ENCODE measurements at places on chromosomes 11 and 22.

- no peak for DNase-seq
Observed at GRCh38 chr22:32444068-32444467, 20.2 kb downstream of the BPIFC start.

DNA sequence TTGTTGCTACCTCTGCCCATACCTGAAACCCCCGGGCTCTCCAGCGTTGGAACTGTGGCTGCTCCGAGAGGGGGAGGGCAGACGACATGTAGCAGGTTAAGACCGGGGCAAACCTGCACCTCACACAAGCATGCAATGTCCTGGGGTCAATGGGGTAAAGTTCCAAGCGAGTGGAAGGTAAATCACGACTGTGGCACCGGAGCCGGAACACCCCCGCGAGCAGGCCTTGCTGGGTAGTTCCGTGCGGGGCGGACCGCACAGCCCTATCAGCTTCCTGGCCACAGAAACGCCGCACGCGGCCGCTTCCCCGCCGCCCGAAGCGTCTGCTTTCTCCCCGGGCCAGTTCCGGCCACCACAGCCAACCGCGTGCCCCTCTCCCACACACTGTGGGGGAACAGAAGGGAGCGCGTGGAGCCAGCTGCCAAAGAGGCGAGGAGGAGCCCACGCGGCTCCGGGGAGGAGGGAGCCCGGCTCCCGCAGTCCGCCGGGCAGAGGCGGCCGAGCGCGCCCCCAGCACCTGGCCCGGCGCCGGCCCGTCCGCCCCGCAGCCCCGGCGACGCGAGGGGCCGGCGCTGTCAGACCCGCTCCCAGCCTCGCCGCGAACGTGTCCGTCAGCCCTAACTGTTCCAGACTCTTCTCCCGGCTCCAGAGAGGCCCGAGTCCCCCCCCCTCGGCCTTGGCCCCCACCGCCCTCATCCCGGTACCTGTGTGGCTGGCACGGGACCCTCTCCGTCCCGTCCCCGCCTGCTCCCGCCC, 1.6 kb downstream of the SPTBN2 start:
- peak; percentile 15 for DNase-seq

DNA sequence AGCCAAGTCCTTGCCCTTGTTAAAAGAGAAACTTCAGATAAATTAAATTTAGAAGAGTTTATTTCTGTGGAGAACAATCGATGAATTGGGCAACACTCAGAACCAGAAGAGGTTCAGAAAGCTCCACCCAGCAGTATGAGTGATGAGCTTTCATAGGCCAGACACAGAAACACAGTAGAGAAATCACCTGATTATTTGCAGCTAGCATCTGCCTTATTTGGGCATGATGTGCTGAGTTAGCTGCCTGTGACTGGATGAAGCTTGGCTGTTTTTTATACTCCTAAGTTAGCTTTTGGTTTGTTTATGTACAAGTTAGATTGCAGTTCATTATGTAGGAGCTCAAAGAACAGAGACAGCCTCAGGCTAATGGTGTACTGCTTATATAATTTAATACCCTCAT, 269.5 kb upstream of the SESN3 start:
- DNase-seq, result no peak

DNA sequence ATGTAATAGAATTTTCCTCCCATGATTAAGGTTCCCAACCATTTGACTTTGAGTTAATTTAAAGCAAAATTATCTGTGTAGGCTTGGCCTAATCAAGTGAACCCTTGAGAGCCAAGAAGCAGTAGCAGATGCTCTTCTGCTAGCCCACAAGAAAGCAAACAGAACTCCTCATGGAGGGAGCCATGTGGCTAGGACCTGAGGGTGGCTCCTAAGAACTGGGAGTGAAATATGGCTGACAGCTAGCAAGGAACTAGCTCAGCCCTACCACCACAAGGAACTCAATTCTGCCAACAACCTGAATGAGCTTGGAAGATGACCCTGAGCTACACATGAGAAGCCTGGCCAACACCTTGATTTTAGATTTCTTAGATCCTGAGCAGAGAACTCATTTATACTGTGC, 167.7 kb downstream of the WNT11 start:
- DNase-seq, result no peak

DNA sequence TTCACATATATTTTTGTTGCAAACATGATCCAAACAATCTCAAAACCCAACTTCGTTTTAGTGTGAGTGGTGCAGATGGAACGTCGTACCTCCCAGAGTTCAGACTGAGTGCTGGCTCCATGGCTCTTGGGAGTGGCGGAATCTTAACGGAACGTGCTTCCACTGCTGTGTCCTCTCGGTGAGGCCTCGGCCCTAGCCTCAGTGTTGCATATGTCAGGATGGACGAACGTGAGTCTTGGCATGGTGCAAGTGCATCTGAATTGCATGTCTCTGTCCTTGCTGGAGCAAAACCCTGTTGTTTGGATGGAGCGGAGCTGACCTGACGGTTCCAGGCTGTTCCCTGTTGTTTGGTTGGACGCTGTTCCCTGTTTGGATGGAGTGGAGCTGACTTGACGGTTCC, 306.8 kb downstream of the TBC1D22A start:
- no peak for DNase-seq

- DNase-seq, result no peak
Observed at GRCh38 chr11:35064114-35064800, 74.7 kb upstream of the CD44 start.

DNA sequence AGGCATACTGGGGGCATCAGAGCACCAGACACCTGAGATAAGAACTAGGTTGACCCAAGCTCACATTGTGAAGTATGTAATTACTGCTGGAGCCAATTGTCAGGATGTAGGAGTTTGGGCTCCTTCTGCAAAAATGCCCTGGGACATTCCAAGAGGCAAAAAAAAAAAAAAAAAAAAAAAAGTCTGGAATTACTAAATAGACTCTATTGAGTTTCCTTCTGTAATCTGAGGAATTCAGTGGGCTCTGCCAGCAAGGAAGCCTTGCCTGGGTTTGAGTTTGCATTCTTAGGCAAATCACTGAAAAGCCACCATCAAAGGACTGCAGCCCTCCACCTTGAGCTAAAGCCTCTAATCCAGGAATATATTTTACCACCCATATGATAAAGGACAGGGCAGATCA, 8.0 kb upstream of the CAVIN3 start:
- DNase-seq, result no peak

- no peak for DNase-seq
Observed at GRCh38 chr11:35098855-35099254, 40.1 kb upstream of the CD44 start.

DNA sequence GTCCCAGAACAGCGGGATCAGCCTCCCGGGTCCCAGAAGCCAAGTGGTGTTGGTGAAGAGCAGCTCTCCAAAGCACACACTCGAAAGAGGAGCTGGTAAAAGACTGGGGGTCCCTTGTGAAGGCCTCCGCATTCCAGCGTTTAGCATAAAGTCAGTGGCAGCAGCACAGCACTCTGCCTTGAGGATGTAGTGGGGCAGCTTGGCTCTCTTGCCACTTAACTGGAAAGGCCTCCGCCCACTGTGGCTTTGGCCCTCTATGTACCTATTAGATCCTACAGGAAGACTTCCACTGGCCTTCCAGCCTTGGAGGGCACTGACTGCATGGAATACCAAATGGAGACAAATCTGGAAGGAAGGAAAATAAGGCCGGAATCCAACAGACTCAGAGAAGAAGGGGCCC, 1455.3 kb downstream of the BRD1 start:
- DNase-seq, result no peak

DNA sequence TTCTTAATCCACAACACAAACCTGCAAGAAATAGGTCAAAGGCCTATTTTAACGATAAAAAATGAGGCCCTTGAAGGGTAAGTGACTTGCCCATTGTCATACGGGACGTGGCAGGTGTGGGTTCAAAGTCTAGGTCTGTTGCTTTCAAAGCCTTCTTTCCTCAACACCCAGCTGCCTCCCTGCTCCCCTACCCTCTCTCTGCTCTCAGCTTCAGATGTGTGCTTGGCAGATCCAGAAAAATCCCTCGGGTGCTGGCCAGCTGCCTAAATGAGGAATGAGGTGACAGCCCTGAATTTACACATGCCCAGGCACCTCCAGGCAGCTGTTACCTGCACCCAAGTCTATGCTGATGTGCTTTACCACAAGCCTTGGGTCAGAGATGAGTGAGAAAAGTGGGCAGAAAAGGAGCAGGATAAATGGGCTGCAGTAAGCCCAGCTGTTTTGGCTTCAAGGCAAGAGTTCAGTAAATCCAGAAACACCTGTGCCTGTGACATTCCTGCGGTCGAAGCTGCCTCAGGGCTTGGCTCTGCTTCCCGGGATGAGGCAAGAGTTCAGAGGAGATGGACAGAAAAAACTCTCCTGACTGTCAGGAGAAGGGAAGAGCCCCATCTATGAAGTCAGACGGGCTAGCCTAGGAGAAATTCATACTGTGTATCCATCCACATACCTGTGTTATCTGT, 49.9 kb upstream of the LDLRAD3 start:
- no peak for DNase-seq

DNA sequence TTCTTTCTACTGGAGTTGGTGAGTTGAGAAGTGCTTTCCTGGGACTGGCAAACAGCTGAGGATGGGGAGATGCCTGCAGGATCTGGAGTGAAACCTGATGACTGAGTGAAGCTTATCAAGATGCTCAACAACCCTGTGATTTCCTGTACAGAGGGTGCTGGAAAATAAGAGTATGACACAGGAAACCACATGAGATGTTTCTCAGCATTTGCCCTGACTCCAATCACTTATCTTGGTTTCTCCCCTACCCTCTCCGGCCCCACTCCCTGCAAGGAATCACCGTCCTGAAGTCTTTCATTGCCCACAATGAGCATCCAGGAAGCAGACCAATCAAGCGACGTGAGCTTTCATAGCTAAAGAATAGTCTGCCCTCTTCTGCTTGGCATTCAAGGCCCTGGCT, at the start of gene MRGPRX2:
TSS of gene MRGPRX2 (minus strand) at position 89 of the 400 bp plus-strand sequence. CDS start 4,315 bp downstream, outside the sequence.
- no peak for DNase-seq

GRCh38 chr11:20611892-20612291, 12.5 kb downstream of the SLC6A5 start:
- no peak for DNase-seq

GRCh38 chr22:26259510-26259909, 90.2 kb downstream of the SEZ6L start:
- DNase-seq, result no peak

DNA sequence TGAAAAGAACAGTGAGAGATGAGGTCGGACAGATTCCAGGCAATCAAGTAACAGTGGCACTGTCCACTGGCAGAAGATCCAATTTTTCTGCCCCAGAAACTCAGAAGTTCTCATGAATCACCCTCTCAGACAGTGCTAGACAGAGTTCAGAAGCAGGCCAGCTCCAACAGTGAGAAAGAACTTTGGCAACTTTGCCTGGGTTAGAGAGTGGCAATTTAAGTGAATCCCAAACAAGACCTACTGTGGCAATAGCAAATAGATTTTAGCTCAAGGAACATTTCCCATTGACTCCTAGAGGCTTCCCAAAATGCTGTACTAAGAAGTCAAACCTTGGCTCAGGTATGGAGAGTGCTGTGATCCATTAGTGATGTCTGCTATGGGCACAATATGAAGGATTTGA, 12.3 kb downstream of the CD44 start:
- DNase-seq, result peak; percentile 10

DNA sequence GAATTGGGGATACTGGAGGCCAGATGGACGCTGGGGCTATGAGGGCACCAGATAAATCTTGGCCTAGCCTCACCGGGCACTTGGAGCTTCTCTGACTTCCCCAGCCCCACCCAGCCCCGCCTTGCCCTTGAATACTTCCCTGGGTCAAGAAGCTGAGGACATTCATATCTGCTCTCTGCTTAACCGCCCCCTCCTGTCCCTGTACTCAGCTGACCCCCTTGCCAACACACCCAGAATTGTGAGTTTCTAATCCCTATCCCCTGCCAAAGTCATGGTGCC, 22.0 kb downstream of the FADS3 start:
- DNase-seq, result no peak

DNA sequence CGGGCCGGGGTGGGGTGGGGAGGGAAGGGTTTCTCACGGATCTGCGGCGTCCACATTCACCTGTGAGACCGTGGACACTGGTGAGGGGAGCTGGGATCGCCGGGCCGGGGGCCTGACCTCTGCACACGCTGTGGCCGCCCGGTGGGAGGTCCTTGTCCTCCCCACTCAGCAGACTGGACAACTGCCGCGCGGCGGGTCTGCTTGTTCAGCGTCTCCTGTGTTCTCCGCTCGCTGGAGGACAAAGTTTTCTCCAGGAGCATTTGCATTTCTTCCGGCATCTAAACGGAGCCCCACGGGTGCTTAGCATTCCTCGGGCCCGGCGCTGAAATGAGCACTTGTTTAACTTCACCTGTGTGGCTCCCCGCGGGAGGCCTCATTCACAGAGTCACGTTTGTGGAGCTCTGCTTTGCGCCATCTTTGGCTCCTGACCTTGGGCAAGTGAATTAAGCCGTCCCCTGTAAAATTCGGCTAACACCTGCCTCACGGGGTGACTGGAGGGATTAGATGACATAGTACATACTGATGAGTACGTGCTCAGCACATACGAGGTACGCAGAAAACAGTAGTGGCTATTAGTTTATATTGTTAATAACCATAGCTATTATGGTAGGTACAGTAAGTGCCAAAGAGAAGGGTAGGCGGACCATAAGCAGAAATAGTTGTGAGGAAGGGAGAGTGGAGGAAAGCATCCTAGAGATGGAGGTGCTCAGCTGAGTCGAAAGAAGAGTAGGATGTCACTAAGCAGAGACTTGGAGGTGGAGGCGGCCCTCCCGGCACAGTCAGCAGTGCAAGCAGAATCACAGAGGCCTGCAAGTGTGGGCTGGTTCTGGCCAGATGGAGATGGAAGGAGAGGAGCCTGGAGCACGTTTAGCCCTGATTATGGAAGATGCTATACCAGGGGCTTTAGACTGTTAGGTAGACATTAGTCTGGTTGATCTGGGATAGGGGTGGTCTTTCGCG, 885 bp downstream of the TRMU start:
- no peak for DNase-seq

DNA sequence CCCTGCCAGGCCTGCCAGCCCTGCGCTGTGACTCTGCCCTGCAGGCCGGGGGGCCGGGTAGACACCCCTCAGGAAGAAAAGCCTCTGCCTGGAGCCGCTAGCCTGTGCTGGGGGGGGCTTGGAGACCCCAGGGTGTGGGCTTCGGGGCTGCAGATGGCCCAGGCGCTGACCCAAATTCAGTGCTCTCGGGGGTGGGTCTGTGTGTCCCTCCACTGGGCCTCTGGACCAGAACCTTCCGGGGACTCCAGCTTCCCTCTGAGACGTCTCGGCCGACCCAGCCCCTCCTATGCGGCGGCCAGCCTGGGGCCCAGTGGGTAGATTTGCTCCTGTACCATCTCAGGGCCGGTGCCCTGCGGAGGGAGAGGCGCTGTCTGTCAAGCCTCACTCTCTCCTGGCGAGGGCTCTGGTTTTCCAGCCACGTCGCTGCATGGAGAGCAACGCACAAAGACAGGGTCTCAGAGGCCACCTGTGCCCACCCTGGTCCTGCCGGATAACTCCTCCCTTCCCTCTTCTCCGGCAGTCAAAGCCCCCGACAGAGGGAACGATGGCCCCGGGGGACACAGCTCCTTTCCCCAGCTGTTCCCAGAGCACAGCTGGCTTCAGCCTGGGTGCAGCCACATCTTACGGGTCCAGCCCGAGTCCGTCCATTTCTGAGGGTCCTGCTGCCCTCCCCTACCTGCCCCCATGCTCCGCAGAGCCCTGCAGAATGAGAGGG, 40.1 kb upstream of the TOLLIP start:
- no peak for DNase-seq

DNA sequence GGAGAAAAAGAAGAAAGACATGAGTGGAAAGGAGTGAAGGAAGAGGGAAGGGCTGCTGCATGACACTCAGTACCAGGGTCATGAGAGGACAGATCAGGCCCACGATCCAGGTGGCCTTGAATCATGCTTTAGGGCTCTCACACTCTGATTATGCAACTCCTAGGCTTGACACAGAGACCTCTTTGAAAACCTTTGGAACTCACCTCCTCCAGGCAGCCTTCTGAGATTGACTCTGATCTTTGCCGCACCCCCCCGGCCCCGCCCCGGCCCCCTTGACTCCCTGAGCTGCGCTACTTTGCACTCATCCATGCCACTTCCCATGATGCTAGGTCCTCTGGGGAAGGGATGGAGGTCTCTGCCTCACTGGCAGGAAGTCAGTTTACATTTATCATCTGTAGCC, 10.7 kb downstream of the PTPN5 start:
- no peak for DNase-seq

Data from CD4-positive, alpha-beta T cell treated with Interleukin-1 beta for 1 hour (primary cell).